ENCODE measurements at places on chromosomes 5 and 9.

DNA sequence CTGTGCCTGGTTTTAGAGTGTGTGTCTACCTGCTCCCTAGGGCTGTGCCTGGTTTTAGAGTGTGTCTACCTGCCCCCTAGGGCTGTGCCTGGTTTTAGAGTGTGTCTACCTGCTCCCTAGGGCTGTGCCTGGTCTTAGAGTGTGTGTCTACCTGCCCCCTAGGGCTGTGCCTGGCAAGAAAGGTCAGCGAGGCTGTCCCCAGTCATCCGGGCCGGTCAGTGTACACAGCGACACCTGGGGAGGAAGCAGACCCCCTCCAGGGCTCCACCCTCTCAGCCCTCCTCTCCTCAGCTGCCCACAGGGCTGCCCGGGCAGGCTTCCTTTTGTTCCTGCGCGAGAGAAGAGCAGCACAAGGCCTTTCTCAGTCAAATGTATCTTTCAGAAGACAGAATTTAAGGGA, 4.1 kb downstream of the NRARP start:
- no peak for DNase-seq

- DNase-seq = no peak
These were observed 119.1 kb upstream of the TBC1D2 start for GRCh38 chr9:98374385-98375051.

- DNase-seq = no peak
These were observed 281.7 kb upstream of the CD180 start for GRCh38 chr5:67478337-67478736.

GRCh38 chr9:130292106-130292505, 26.5 kb downstream of the HMCN2 start:
- no peak for DNase-seq

GRCh38 chr9:6897207-6897822, 139.5 kb downstream of the KDM4C start:
- no peak for DNase-seq

GRCh38 chr9:111475195-111475594, 9.0 kb downstream of the ECPAS start:
- no peak for DNase-seq

- no peak for DNase-seq
These were observed 7.3 kb downstream of the QSOX2 start for GRCh38 chr9:136238342-136238732.

DNA sequence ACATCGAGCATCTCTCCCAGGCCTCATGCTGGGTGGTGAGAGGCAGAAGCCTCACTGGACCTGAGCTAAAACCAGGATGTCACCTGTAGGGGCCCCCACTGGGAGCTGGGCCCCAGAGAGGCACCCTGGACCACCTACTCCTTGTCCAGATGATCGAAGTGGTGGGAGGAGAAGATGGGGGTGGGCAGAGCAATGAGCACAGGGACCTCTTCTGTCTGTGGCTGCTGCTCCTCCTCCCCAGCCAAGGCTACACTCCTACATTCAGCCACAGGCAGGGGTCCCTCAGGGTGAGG, 227.5 kb downstream of the CACNA1B start:
- DNase-seq = no peak

GRCh38 chr5:74116984-74117383, 491.0 kb downstream of the ARHGEF28 start:
- no peak for DNase-seq

DNA sequence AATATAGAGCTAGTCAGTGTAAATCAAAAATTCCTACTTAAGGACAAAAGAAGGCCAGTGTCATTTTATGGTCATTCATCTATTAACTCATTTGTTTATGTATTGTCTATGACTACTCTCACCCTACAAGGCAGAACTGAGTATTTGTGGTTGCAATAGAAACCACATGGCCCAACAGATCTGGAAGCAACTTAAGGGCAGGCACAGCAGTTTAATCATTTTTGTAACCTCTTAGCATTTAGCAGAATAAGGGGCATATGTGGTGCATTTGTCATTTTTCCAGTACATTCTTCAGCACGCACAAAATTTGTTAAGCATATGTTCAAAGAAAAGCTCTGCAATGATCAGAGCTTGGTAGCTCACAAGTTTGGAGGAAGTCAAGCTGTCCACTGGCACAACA, 1.1 kb downstream of the FKBP15 start:
- no peak for DNase-seq

DNA sequence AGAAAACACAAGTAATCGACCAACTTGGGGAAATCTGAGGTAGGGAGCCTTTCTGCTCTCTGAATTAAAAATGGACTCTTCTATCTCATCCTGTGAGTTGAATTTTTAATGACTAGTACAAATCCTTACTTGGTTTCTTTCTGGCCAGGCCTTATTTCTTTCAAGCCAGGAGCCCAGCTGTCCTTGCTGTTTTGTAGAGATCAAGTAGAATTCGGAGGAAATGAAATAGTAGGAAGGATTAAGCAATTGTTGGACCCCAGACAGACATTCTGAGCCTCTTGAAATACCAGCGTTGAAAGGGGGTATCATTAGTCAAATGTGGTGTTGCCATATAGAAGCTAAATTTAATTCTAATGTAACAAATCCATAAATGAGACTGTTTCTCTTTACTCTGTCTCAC, 53.7 kb upstream of the SMIM15 start:
- no peak for DNase-seq

GRCh38 chr5:65085516-65085850, 316.8 kb downstream of the CWC27 start:
- no peak for DNase-seq

GRCh38 chr5:34609951-34610441, 46.1 kb upstream of the RAI14 start:
- DNase-seq = no peak

DNA sequence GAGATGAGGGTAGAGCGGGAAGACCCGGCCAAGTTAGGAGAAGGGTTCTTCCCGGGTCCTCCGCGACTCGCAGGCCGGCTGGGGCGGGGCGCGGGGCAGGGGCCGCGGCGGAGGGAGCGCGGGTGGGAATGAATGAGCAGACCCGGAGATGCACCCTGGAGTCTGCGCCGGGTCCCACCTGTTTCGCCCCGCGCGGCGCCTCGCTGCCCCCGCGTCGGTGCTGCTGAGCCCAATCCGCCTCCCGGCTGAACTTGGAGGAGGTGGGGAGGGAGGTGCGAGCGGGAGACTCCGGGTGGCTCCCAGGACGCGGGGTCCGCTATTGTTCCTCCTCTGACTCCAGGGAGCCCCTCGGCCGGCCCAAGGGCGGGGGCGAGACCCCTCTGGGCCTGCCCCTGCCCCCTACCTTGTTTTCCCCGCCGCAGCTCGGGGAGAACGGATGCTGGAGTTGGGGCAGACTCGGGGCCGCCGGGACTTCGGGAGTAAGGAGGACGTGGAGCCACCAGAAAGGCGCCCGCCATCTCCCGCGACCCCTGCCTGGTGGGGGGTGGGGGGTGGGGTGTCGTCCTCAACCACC, 659 bp downstream of the RAI14 start:
- DNase-seq = no peak

- DNase-seq = no peak
These were observed 72.4 kb downstream of the CAMK4 start for GRCh38 chr5:111296570-111296969.

- DNase-seq = no peak
These were observed 77.1 kb downstream of the MRPS27 start for GRCh38 chr5:72242796-72243475.

DNA sequence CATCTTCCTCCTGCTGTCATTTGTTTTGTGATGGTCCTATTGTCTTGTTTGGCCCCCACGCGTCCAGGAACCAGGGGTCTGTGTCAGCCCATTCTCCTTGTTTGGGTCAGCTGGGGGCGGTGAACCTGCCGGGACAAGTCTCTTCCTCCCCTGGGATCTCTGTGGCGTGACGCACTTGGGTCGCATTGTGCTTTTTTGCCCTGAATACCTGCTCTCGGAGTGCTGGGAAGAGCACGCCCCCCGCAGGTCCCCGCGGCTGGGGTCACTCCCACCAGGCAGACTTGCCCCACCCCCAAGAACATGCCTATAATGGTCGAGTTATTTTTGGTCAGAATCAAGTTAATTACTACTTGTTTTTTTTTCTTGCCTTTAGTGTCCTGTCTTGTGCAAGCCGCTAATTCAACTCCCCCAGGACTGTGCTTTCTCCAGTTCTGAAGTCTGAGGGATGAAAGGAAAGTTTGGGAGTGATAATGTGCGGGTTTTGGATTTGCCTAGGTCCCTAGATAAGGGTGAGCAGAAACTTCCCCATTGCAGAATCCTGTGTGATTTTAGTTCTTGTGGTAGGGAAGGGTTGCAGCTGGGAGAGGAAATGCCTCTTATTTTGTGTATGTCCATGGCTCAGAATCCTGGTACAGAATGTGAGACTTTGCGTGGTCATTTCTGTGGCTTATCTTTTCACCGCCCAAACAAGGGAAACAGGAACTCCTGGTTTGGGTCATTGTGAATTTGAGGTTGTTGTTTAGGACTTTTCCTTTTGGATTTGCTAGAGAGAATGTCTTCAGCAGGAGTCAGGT, 789 bp downstream of the ACER2 start:
- no peak for DNase-seq

DNA sequence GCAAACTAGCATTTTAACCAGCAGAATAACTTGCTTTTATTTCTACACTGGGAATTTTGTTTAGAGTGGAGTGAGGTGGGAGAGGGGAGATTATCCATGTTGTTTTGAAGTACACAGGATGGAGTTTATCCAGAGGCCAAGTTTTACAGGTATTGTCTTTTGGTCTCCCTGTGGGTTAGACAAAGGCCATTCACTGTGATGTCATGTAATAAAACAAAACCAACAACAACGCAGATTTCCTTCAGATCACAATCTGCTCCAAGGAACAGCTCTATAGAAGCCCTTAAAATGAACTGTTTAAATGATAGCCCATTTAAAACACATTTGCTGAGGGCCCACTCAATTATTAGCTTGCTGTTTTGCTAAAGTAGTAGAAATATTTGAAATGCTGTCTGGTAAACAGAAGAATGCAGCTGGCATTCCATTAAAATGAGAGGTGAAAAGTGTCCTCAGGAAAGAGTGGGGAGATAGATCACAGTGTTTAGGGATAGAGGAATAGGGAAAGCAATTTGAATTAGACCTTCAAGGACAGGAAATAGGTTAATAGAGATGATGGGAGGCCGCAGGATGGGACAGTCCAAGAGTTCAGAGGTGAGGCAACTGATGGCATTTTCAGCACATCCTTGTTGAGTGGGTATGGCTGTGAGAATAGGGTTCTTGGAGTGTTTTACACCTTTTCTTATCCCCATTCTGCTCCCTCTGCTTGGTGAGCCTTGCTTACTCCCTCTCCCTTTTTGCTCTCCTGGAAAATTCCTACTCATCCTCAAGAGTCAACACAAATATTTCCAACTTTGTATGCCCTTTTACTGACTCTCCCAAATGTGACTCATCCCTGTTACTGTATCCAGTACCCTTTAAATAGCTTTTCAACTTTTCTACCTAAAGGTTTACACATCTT, 140.1 kb upstream of the NR3C1 start:
- DNase-seq = no peak

DNA sequence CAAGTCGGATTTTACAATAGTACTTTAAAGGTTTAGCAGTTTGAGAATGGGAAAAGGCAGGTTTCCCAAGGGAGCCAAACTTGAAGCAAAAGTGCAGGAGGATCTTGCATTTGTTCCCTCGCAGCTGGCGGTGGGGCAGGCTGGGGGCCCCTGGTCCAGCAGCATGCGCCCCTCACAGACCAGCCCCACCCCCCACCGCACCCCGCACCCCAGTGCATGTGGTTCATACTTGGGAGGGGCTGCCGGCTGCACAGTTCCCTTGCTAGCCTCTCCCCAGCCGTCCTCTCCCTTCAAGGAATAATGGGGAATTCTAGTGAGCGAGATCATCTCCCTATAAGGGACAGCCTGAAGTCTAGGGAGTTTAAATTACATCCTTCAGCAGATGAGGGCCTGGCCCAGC, 273.1 kb upstream of the IRX2 start:
- DNase-seq = no peak

DNA sequence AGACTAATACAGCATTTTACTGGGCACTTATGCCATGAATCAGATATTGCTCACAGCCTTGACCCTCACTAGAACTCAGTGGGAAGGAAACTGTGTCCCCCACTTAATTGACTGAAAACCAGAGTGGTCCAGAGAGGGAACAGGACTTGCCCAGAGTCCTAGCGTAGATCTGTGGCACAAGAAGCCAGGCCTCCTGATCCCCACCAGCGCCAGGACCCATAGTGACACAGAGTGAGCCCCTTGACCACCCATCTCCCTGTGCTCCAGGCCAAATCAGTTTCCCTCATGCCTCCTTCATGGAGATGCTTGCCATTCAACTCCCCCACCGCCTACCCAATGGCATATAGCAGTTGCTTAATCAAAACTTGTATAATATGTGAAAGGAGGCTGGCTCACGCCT, 8.3 kb downstream of the KIF12 start:
- DNase-seq = no peak

GRCh38 chr9:120890320-120891244, 13.6 kb upstream of the PHF19 start:
- DNase-seq = peak; percentile 41

GRCh38 chr5:139061274-139061673, 136.9 kb downstream of the SIL1 start:
- no peak for DNase-seq

DNA sequence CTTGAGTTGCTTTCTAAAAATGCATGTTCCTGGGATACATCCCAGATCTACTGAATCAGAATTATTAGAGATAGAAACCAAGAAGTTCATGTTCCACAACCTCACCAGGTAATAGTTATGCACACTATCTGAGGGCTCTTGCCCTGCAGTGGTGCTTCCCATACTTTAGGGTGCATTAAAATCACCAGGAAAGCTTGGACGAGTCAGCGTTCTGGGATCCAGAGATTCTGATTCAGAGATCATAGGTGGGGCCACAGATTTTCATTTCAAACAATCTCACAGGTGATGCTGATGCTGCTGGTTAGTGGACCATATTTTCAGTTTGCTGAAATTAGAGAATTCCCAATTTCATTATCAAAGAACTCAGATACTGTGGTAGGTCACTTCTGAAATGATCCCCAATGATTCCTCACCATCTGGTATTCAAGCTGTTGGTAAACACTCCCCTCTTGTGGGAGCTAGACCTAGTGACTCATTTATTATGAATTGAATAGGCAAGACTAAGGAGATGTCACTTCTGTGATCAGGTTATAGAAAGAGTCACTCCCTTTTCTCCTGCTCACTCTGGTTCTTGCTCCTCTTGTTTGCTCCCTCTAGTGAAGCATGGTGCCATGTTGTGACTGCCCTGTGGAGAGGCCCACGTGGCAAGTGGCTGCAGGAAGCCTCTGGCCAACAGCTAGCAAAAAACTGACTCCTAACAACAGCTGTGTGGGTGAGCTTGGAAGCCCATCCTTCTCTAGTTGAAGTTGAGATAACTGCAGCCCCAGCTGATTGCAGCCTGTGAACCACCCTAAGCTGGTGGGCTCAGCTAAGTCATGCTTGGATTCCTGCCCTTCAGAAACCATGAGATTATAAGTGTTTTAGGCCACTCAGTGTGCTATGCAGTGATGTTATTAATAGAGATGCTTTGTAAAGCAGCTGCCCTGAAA, 59.8 kb downstream of the SH3TC2 start:
- no peak for DNase-seq

DNA sequence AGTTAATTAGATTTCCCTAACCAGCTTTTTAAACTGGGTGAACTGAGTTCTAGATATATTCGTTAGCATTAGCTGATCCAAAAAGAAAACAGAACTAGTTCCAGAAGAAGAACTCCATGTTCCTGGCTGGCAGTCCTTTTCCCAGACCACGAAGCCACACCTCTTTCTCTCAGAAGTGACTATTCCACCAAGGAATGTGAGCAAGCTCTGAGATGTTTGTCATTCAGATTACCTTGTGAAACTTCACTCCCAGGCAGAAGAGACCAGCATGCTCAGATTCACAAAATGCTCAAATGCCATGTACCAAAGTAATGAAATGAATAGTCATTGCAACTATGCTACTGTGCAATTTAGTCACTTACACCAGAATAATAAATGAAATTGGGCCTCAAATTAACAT, 4.4 kb upstream of the SSBP2 start:
- DNase-seq = no peak
